Stimulated activated CD8-positive, alpha-beta memory T cell treated with anti-CD3 and anti-CD28 coated beads, Interleukin-4, amount 100 ng/mL, for 1 hour (primary cell): ENCODE measurements at places on chromosomes 3 and 15.
A peak's percentile ranks its signal among the peaks of the same experiment; 100 is the strongest.

GRCh38 chr15:98744506-98744905 is 96.2 kb downstream of the IGF1R start:
- DNase-seq, result no peak

DNA sequence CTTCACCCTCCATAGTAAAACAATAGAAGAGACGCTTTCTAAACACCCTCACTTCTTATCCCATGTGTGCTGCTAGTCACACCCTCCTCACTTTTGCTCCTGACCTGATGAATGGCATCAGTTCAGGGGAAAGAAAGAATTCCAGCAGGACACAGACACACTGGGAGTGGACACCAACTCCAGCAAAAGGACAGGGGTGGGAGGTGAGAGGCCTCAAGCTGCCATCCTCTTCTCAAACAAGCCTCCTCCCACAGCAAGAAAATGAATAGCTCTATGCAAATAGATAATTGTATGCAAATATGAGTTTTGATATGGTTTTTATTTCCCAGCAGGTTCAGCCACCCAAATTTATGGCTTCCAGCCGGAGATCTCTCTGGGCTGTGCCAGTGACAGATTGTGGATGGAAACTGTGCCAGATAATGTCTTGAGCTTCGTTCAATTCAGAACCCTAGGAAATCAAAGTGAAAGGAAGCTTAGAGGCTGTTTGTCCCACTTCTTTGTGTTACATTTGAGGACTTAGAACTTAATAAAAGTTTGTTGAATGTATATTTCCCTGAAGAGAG is 209.3 kb upstream of the PPP2R3A start:
- no peak for DNase-seq

- DNase-seq, result no peak
Measured at GRCh38 chr3:15050405-15051092, 14.6 kb downstream of the MRPS25 start.

DNA sequence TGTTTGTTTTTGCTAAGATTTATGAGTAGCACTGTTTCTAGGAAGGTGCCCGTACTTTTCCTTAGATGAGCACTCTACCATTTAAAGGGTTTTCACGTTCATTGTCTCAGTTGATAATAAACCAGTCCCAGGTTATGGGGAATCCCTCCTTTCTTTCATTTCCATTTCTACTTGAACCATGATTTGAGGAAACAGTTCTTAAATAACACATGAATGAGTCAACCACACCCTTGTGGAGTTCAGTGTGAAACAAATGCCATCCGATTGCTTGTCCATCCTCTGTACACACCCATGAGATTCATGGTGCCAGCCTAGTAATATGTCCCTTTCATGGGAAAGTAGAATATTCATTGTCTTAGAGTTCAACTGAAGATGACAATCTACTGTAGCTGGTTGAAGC is 23.1 kb downstream of the CMTM8 start:
- DNase-seq, result no peak

DNA sequence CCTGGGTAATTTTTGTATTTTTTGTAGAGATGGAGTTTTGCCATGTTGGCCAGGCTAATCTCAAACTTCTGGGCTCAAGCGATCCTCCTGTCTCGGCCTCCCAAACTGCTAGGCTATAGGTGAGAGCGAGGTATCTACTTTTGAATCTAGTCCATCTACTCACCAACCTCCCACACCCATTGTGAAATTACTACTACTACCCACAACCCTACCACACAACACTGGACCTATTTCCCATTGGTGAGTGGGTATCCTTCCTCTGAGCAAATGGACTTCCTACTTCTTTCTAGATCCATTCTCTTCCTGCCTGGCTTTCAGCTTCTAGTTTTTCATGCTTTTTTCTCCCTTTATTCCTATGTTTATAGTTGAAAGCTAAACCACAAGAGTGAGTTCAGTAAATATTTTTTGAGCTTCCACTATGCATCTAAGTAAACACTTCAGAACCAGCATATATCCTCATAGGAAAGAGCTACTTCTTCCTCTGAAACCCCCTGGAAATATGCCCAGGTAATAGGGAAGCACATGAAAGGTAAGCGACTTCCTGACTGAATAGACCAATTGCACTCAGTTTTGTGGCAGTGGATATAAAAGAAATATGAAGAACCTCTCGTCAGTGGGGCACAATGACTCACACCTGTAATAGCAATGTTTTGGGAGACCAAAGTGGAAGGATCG is 39.1 kb downstream of the MYO1E start:
- DNase-seq, result no peak

- DNase-seq, result no peak
Measured at GRCh38 chr15:93358166-93359059, 269.4 kb upstream of the RGMA start.

DNA sequence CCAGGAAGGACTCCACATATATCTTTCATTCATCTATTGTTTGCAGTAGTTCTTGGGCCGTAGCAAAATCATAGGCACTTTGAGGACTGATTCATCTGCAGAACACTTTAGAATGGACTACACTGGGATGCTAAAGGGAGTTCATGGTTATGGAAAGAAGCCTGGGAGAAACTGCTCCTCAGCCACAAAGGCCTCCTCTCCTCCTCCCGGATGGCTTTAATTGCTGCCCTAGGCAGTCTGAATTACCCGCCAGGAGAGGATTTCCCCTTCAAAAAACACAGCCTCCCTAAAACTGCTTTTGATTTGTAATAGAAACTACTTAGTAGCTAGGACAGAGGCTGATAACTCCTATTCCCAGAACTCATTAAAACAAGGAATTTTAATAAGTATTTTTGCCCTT is 4.6 kb downstream of the TMEM266 start:
- no peak for DNase-seq

GRCh38 chr15:74382004-74382816 is 14.8 kb upstream of the CYP11A1 start:
- DNase-seq, result peak; percentile 57

- no peak for DNase-seq
Measured at GRCh38 chr3:160373655-160374054, 25.4 kb downstream of the IFT80 start.

- no peak for DNase-seq
Measured at GRCh38 chr3:96622878-96623277, 191.5 kb upstream of the EPHA6 start.

GRCh38 chr3:136294176-136294575 is 44.0 kb downstream of the PCCB start:
- DNase-seq, result no peak

DNA sequence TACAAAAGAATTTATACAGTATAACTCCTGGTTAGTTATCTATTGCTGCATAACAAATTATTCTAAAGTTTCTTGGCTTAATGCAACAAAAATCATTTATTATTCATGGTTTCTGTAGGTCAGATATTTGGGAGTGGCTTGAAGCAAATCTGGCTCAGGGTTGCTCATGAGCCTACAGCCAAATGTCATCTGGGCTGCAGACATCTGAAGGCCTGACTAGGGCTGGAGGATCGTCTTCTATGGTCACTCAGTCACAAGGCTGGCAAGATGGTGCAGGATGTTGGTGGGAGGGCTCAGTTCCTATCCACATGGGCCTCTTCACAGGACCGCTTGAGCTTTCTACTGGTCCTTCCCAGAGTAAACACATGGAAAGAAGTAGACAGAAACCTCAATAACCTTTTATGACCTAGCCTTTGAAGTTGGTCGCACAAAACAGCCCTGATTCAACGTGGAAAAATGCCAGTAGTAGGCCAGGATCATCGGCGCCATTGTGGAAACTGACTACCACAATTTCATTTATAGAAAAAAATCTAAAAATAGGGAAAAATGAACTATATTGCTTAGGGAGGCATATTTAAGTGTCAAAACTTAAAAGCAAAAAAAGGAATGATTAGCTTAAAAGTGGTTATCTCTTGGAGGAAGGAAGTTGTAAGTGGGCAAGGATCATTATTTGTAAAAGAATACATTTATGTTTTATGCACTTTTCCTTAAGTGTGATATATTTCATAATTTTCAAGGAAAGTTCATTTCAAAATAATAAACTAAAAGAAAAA is 9.9 kb upstream of the MITF start:
- no peak for DNase-seq
